WERI-Rb-1 (cell line): ENCODE measurements at places on chromosomes 4 and X.

GRCh38 chr4:111283066-111283677 lies 660.3 kb upstream of the PITX2 start:
- peak; percentile 71 for DNase-seq

GRCh38 chr4:118340109-118340508 lies 12.7 kb downstream of the PRSS12 start:
- DNase-seq = no peak

- no peak for DNase-seq
Measured at GRCh38 chr4:69239557-69240168, 25.1 kb upstream of the UGT2B11 start.

GRCh38 chr4:94426783-94427182 lies 25.0 kb upstream of the PDLIM5 start:
- no peak for DNase-seq

GRCh38 chr4:41366911-41367517 lies 110.3 kb downstream of the UCHL1 start:
- peak; percentile 60 for DNase-seq

- no peak for DNase-seq
Measured at GRCh38 chr4:105461621-105462382, 12.1 kb downstream of the PPA2 start.

- no peak for DNase-seq
Measured at GRCh38 chrX:139691843-139692505, 16.0 kb downstream of the MCF2 start.

DNA sequence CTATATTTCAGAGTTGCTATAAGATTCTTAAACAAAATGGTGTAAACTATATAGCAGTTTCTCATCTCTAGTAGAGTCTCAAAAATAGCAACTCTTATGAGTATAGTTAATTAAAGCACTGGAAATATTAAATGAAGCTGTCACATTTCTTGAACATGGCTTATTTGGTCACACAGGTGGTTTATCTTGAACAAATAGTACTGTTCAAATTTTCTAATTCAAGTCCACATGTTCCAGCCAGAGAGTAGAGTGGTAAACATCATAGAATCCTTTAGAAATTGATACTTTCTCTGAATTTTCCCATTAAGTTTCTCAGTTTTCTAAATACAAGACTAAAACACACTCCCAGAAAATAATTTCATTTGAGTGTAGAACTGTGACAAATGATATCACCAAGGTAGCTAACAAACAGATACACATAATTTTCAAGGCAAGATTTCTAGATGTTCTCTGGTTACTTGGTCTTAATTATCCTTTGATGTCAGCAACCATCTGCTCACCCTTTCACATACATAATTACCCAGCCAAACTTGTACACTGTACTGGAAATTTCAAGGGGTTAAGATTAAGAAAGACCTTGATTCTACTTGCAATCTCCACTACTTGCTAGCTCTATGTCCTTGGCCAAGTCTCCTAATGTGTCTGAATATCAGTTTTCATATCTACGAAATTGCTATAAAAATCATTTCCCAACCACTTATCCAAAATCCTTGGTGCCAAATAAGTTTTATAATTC lies 24.3 kb upstream of the PAK3 start:
- DNase-seq = no peak

DNA sequence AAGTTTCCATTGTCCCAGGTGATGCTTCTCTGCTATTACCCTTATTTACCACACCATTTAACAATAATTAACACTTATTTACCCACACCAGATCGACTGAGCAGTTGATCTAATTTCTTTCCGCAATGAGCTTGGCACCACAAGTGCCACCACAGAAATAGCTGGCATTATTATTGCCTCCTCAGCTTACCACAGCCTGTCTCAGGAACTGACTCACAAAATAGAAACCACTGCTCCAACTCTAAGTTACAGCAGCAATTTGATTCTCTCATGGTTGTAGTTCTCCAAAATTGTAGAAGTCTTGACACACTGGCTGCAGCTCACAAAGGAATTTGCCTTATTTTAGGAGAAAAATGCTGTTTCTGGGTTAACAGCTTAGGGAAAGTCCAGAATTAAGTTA lies 22.5 kb downstream of the ZNF721 start:
- no peak for DNase-seq

DNA sequence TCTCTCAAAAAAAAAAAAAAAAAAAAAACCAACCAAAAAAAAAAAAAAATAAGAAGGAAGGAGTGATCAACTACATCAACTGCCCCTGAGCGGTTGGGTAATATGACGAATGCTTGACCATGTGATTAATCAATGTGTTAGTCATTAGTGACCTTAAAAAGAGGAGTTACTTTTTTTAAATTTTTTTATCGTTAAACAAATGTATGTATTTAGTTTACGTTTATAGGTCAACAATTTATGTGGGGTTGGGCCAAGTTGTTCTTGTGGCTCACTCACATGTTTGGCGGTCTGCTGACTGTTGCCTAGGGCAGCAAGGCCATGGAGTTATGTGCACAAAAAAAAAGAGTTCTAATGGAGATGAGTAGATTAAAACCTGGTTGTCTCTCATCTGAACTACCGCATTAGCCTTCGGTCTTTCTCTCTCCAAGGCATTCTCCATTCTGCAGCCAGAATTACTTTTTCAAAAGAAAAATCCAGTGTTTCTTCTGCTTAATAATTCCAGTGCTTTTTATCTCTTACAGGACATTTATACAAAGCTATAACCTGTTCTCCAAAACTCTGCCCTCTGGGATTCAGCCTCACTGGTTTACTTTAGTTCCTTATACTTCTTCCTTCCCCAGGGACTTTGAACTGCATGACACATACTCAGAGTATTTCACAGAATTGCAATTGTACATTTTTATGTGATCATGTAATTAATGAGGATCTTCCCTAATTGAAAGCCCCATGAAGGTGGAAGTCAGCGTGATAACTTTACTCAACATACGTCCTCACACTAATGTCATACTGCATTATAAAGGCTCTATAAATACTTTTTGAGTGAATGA lies 505.5 kb downstream of the ANKRD50 start:
- DNase-seq = no peak

GRCh38 chrX:88202149-88202548 lies 544.9 kb upstream of the CPXCR1 start:
- no peak for DNase-seq

GRCh38 chrX:43527801-43528200 lies 128.3 kb upstream of the MAOA start:
- DNase-seq = no peak

GRCh38 chr4:5710065-5710960 lies 688 bp upstream of the EVC start:
- DNase-seq = peak; percentile 48

DNA sequence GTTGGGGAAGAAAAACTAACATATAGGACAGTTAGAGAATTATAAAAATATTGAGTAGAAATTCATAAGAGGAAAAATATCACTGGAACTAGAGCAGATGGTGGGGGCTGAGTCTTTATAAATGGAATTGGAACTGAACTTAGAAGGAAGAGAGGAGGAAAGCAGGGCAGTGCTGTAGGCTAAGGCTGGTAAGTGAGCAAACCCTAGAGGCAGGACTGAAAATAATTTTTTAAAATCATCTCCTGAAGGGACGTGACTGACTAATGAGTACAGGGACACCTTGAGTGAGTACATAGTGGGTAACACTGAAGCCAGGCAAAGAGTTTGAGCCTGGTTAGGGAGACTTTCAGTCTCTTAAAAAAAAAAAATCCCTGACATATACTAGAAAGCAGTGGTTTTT lies 63.3 kb downstream of the GALNT7 start:
- DNase-seq = no peak

DNA sequence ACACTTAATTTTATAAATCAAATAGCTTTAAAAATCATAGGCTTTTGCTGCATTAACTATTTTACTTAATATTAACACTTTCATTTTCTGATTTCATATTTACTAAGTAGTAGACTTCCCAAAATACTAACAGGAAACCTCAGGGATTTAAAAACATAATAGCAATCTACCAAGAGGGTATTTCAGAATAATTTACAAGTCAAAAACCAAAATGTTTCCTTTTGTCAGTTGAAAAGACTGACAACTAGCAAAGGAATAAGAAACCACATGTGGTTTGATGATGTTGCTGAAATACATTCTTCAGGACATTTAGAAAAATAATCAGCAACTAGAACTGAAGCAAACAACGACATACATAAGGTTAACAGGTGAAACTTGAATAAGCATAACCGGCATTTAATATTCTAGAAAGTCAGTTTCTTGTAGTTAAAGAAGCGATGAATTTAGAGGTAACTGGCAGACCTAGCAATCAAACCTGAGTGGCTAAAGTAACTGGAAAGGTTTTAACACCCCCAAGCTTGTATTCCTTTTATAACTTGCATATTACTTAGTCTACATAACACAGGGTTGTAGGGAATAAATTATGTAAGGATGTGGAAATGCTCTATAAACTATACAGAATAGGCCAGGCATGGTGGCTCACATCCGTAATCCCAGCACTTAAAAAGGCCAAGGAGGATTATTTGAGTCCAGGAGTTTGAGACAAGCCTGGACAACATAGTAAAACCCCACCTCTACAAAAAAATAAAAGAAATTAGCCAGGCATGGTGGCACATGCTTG lies 40.0 kb downstream of the DHX15 start:
- no peak for DNase-seq

- DNase-seq = no peak
Measured at GRCh38 chr4:80529026-80529425, 193.5 kb downstream of the CFAP299 start.

DNA sequence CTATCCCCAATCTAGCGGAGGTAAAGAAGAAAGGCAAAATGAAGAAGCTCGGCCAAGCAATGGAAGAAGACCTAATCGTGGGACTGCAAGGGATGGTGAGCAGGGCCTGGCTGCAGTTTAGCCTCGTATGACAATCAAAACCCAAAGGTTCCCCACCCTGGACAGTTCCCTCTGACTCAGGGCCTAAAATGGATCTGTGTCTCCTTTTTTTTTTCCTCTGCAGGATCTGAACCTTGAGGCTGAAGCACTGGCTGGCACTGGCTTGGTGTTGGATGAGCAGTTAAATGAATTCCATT lies 986 bp downstream of the HDAC6 start:
- DNase-seq = no peak

- no peak for DNase-seq
Measured at GRCh38 chr4:166075599-166075998, 202.6 kb downstream of the TLL1 start.

- DNase-seq = peak; percentile 31
Measured at GRCh38 chrX:20265221-20265725, 1.4 kb downstream of the RPS6KA3 start.

GRCh38 chrX:12901486-12901885 lies 4.9 kb upstream of the TLR8 start:
- DNase-seq = peak; percentile 58

- DNase-seq = no peak
Measured at GRCh38 chr4:81914623-81915022, 442.9 kb upstream of the RASGEF1B start.
